Stimulated activated CD4-positive, alpha-beta T cell treated with anti-CD3 and anti-CD28 coated beads, Interleukin-2, amount 100 ng/mL, for 48 hours (primary cell): ENCODE measurements at places on chromosomes 3 and 15.

DNA sequence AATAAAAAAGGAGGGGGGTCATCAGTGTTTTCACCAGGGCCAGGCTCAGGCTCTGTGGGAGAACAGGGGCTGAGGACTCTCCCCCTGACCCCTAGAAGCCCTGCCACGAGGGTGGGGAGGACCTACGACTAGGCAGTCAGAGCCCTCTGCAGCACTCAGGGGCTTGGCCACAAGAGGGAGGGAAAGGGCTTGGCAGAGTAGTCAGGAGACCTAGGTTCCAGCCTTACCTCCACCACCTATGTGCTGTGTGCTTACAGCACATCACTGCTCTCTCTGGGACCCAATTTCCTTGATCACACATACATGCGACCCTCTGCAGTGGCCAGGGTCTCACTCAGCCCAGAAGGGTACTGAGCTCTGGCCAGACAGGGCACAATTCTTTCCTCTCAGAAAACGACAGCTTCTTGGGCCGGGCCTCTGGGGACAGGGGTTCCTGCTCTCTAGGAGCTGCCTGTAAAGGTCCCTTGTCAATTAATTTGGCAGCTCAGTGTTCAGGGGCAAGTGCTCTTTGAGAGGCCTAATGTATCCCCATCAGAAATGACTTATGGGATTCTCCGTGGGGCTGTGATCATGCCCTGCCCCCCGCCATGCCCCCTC lies 16.4 kb upstream of the SKIC8 start:
- DNase-seq: no peak

GRCh38 chr3:98734735-98735134 lies 28.4 kb upstream of the ST3GAL6 start:
- no peak for DNase-seq

DNA sequence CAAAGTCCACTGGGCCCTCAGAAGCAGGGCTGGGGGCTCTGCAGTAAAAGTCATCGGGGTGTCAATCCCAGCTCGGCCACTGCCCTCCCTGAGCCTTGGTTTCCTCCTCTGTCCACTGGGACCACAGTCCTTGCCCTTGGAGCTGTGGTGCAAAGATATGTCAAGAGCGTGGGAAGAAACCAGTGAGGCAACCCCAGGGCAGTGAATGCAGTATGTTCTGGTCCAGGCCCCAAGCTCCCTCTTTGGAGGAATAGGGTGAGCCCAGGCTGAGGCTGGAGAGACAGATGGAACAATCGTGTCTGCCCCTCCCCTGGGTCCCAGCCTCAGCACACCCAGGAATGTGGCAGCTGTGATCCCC lies 779 bp downstream of the GRIP2 start:
- DNase-seq: no peak

DNA sequence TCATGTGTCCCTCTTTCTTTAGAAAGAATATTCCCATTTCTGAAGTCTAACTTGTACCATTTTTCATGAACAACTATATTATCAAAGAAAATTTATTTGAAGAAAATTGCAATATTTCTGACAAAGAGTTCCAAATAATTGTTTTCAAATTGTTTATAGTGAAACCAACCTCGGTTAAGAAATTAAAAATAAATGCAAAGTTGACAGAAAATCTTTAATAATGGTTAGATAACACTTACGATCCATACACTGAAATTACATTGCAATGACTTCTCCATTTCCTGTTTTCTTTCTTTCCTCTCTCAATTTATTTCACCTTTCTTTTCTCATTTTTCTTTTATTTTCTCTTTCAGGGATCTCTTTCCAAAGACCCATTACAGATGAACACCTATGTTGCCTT lies 125.1 kb downstream of the STAC start:
- DNase-seq: no peak

DNA sequence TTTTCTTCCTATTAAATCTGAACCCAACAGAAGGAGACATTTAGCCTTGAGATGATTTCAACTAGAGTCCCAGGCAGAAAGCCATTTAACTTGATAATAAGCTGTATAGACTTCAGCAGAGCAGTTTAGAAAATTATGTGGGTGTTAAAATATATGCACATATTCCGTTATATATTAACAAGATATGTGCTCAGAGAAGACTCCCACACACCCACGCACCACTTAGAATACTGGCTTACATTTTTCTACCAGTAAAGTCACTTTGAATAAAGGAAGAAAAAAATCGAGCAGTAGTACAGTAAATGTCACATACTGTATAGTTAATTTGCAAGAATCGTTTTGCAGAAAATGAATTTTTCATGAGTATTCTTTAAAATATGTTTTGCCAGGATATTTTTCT lies 599.3 kb downstream of the FGF12 start:
- no peak for DNase-seq

DNA sequence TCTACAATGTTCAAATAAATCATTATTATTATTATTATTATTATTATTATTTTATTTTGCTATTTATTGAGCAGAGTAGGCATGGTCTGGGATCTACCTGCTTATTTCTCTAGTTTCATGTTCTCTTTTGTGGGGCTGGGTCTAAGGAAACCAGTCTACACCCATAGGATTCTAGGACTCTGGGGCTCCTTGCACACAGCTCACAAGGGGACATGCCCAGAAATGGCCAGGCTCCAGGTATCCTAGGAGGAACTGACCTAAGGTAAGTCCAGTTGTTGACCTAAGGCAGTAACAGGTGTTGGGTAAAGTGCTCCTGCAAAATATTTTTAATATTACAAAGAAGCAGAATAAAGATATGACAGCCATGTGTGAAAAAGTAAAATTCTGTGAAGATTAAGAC lies 149.6 kb upstream of the TBL1XR1 start:
- no peak for DNase-seq

GRCh38 chr3:170270282-170270881 lies 48.2 kb downstream of the PRKCI start:
- DNase-seq: no peak

- DNase-seq: no peak
Measured at GRCh38 chr15:85063088-85063487, 81.4 kb downstream of the PDE8A start.

GRCh38 chr3:3726549-3726948 lies 72.7 kb upstream of the LRRN1 start:
- no peak for DNase-seq

GRCh38 chr15:92143765-92144164 lies 249.9 kb upstream of the ST8SIA2 start:
- no peak for DNase-seq

DNA sequence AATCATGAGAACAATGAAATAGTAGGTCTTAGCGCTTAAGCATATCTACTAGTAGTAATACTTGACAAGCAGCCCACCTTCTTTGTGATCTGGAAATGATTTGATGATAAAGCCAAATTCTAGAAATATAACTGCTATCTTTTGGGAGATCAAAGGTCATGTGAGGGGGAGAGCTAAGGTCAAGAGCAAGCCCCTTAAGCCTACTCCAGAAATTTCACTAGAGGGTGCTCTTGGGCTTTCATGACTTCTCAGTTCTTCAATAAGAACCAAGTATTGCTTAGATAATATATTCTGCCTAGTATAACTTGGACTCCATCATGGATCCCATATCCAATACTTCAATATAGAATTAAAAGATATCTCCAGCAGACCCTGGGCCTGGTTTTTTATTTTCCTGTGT lies 319.6 kb downstream of the ZBTB20 start:
- DNase-seq: no peak

GRCh38 chr3:140719841-140720614 lies 42.2 kb downstream of the TRIM42 start:
- DNase-seq: no peak

DNA sequence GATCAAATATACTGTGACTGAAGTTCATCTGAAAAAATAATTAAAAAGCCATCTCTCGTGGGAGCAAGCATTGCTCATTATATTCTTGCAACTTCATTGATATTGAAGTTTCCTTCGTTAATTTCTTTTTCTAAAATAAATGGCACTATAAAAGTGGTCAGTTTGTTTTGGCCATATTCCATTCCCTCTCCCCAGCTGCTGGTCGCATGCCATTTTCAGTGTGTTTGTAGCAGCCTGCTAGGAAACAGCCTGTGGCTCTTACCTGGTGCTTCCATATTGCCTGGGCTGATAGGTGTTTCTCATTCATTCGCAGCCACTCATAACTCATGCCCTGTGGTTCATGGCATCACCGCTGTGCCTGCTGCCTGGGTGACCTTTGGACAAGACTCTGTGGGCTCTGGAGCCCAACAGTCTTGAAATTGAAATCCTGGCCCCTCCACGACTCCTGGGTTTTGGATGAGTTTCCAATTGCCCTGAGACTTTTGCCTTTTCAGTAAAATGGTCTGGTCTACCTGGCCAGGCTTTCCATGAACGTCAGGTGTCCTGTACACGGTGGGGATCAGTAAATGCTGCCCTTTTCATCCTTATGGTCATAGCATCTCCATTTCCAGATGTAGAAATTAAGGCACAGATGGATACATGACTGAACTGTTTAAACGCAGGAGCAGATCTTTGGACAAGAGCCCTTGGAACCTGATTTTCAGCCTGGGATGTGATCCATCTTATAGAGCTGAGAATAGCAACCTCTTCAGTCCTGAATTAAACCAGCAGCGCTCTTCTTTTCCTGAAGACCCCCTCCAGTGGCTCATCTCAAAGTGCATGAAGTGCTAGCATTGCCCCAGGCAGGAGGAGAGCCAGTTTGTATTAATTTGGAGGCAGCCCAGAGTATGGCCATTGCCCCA lies 69.4 kb downstream of the SLCO3A1 start:
- DNase-seq: no peak

- DNase-seq: no peak
Measured at GRCh38 chr3:69628951-69629350, 110.3 kb upstream of the MITF start.

- DNase-seq: no peak
Measured at GRCh38 chr3:114839476-114839875, 307.6 kb downstream of the ZBTB20 start.

- DNase-seq: no peak
Measured at GRCh38 chr3:188025555-188025954, 128.4 kb upstream of the LPP start.

GRCh38 chr15:23566071-23566554 lies 639 bp downstream of the MKRN3 start:
- no peak for DNase-seq

GRCh38 chr3:155744010-155744625 lies 753 bp downstream of the PLCH1 start:
- peak; percentile 36 for DNase-seq

DNA sequence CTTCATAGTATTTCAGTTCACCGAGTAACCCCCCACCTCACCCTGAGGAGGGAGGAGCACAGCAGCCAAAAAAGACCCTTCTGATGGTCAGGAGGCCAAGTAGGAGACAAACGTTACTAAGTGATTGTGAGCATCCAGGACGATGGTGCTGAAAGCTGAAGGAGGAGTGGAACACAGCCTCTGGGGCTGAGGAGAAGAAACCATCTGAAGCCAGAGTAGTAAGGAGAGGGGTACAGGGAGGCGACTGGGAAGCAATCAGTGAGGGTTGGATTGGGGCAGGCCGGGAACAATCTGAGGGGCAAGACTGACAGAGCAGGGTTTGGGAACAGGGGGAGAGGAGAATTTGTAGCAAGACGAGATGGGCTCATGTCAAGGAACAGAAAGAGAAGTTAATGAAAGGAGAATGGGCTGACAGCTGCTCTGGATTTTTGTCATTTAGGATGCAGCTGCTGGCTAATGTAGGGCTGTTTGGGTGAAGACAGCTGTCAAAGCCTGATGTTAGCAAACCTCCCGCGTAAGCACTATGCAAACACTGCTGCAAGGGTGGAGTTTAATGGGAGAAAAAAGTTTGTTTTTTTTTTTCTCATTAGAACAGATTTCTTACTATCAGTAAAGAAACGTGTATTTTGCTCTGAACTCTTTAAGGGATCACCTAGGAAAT lies 622.2 kb downstream of the EDEM1 start:
- DNase-seq: no peak

- no peak for DNase-seq
Measured at GRCh38 chr3:112293368-112294321, at the start of gene SLC9C1. SLC9C1 (minus strand) TSS chr3:112294216; CDS start chr3:112286791, 7,425 bp downstream.

DNA sequence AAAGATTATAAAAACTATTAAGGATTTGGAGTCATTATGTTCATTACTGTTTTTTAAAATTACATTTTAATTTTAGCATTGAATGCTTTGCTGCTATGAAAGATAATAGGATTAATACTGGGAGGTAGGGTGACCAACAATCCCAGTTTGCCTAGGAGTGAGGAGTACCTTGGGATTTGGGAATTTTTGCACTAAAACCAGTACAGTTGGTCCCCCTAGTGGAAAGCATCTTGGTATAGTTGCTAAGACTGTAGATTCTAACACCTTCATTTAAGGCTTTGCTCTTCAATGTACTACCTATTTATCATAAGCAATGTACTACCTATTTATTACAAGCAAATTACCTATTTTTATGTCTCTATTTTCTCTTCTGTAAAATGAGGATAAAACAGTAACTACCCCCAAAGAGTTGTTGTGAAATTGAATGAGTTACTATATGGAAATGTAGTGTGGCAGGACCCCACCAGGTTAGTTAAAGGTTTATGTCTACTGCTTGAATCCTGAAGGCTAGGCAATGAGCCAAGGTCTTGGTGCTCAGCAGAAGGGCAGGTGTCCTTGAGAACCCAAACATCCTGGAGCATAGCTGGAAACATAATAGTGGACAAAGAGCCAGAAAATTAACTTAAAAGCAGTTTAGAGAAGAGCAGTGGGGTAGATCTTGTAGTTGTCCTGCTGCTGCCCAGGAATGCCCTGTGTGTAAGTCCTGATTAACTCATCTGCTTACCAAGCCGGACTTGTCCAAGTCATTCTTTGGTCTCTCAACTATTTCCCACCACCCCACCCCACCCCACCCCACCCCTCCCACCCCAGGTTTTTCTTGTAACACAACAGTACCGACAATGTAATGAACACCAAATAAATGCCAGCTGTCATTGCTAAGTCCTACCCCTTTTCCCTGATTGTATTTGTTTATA lies 49.2 kb upstream of the NMD3 start:
- DNase-seq: no peak

DNA sequence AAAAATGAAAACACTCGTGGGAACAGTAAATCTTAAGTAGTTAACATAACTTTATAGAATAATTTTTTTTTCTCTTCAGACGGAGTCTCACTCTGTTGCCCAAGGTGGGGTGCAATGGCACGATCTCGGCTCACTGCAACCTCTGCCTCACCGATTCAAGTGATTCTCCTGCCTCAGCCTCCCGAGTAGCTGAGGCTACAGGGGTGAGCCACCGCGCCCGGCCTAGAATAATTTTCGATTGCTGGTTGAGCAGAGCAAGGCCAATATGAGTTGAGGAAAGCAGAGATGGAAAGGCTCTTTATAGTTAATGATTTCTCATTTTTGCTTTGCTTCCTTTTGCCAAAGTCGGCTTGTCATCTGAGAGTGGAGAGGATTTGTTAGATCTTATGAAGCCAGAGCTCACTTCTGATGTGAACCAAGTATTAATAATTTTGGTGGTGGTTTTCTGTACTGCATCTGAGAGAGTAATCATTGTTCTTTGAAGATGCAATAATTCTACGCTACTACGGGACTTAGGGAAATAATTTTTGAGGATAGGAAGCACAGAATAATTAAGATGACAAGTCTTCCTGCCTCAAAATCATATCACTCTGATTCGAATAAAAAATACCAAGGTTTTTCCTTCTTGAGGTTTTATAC lies 1.6 kb upstream of the GOLM2 start:
- DNase-seq: no peak
